Midbrain (tissue), 1 donor: ENCODE measurements at places on chromosomes 13 and 19.

GRCh38 chr13:94269557-94269956 is 209.9 kb downstream of the DCT start:
- no peak for DNase-seq

DNA sequence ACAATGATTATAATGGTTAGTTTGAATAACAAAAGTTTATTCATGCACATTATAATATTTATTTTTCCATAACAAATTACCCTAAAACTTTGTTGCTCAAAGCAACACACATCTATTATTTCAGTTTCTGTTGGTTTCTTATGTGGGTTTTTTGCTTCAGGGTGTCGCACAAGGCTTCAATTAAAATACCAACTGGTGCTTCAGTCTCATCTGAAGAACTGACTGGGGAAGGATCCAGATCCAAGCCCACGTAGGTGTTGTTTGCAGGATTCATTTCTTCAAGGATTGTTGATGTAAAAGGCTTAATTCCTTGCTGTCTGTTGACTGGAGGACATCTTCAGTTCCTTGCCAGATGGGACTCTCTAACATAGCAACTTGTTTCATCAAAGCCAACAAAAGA is 747.2 kb upstream of the PCDH20 start:
- no peak for DNase-seq

DNA sequence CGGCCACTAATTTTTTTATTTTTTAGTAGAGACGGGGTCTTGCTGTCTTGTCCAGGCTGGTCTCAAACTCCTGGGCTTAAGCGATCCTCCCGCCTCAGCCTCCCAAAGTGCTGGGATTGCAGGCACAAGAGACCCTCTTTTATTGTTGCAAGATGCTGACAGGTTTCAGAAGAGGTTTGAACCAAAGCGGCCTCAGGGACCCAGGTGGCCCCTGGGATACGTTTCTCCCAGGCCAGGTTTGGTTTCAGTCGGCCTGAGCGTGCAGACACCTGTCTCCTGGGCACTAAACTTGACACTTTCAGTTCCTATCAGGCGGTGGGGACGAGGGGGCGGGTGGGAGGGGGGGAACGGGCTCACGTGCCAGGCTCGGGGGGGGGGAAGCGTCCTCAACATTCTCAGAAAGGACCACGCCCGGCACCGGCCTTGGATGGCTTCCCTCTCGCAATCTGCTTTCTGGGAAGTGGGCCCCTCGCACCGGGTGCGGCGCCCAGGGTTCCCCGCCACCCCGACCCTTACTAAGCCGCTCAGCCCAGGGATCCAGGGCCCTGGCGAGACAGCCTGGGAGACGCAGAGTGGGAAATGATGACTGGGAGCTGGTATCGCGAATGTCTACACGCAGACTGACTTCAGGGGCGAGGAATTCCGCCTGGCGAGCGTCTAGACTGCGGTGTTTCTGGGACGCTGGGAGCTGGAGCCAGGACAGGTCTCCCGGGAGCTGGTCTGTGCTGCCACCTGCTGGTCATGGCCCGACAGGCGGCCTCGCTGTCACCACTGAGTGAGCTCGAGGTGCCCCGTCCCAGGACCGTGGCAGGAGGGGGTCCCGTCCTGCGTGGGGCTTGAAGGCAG is 91.6 kb downstream of the GNG7 start:
- DNase-seq, result peak; percentile 89

DNA sequence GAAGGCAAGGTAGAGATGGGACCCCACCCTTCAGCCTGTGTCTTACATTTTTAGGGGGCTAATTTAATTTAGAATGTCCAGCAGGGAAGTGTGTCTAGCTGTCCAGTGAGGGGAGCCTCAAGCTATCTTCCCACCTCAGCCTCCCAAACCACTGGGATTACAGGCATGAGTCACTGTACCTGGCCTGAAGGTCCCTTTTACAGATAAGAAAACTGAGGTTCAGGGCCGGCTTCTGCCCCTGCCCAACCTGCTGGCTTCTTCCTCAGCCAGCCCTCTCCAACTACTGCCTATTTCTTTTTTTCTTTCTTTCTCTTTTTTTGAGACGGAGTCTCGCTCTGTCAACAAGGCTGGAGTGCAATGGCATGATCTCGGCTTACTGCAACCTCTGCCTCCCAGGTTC is 19.4 kb upstream of the HOMER3 start:
- DNase-seq, result no peak

DNA sequence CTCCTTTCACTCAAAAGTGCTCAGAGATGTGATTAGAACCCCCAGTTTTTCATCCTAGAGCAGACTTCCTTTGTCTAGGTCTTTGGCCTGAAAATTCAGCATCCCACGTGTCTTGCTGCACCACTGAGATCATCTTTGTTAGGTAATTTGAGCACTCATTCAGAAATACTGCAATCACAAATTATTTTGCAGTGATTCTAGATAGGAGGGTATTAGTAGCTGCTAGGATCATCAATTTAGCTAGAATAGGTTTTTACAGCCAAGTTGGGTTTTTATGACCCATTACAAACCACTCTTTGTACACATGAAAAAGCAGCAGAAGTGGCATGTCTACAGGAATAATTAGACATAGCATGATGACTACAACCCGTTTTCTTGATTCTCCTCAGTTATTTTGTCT is 219.6 kb downstream of the GPC6 start:
- no peak for DNase-seq

- DNase-seq, result no peak
Observed at GRCh38 chr19:51698296-51698695, 5.2 kb downstream of the SPACA6 start.

DNA sequence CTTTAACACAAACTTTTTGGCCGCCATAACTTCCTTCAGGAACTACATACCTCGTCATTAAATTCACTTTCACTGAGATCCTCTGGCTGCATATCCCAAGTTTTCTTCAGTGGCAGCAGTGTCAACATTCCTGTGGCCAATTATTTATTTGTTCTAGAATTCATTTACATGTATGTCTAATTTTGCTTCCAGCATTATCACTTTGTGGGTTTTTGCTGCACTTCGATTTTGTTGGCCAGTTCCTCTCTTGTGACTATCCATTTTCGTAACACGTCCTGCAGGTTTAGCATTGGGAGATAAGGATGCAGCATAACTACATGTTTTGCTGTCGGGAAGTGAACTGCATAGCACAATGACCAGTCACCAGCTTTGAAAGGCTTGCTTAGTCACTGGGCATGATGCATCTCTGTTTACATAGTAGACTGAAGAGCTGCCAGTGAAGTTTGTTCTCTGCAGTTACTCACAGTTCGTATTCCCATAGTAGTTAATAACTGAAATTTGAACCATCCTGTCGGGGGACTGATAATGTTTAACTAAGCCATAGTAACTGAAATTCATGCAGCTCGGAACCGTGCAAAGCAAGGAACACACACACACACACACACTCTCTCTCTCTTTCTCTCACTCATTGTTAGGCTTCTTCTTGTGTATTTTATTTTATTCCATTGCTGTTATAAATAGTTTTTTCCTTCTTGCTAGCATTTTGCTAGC is 28.3 kb downstream of the ZNF507 start:
- peak; percentile 23 for DNase-seq

- no peak for DNase-seq
Observed at GRCh38 chr19:46999878-47000277, 19.8 kb upstream of the NPAS1 start.

- DNase-seq, result no peak
Observed at GRCh38 chr13:92251671-92252210, 853.3 kb downstream of the GPC5 start.

GRCh38 chr19:18014197-18014596 is 6.2 kb downstream of the ARRDC2 start:
- no peak for DNase-seq

GRCh38 chr19:48344892-48345291 is 18.8 kb downstream of the TMEM143 start:
- no peak for DNase-seq

- DNase-seq, result peak; percentile 81
Observed at GRCh38 chr19:10864538-10864899, 6.8 kb upstream of the CARM1 start.

DNA sequence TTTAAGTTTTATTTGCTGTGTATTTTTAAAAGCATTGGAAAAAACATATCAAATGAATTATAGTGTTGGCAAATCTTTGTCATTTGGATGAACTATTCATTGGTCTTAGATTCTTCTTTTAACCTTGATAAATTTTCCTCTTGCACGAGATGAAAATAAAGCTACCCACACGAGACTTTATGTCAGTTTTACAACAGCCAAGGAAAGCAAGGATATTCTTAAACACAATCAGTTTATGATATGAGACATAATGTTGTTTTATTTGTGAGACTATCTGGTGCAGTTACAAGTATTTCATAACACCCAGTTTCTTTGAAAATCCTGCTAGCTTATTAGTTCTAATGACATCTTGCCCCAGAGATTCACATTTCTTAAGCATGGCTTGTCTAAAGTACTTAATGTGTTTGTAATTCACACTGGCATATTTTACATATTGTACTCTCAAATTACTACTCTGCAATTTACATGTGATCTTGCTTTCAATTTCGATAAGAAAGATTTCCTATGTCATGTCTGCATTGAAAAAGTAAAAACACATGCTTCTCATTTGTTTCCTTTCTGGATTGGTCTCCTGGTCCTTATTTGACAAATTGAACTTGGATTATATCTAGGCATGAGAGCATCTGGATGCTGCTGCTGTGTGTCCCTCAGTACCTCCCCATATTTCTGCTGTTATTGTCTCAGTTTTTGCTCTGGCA is 955.5 kb upstream of the PCDH9 start:
- DNase-seq, result no peak

- DNase-seq, result no peak
Observed at GRCh38 chr13:27578121-27579030, 42.0 kb downstream of the LNX2 start.

DNA sequence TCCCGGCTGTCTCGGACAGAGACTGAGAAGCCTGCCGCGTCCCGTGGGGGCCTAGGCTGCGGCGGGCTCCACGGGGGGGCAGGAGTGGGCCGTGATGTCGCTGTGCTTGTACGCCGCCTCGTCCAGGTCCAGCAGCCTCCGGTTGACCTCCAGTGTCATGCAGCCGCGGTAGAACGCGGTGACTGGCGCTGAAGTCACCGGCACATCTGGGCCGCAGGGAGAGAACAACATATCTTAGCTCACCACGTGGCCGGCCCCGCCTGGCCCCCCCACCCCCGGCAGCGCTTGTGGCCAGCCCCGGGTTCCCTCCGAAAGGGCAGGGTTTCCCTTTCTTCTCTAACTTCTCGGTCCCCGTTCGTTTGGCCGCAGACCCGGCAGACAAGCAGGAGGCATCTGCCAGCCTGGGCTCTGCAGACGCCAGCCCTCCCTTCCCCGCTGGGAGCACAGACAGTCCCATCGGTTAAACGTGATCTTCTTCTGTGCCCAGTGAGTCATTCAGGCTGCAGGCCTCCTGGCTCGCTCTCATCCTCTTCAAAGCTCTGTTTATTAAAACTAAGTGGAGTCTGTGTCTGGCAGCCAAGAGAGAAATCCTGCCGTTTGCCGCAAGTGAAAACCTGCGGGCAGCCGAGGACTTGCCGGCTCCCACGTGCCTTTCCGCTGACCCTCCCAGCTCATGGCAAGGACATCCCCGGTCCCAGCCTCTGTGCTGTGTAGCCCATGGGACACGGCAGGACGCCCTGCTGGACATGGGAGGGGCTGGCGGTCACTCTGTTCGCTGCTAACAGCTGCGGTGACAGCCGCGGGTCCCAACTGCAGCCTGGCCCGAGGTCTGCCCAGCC is 42.8 kb downstream of the GAS6 start:
- DNase-seq, result peak; percentile 78

DNA sequence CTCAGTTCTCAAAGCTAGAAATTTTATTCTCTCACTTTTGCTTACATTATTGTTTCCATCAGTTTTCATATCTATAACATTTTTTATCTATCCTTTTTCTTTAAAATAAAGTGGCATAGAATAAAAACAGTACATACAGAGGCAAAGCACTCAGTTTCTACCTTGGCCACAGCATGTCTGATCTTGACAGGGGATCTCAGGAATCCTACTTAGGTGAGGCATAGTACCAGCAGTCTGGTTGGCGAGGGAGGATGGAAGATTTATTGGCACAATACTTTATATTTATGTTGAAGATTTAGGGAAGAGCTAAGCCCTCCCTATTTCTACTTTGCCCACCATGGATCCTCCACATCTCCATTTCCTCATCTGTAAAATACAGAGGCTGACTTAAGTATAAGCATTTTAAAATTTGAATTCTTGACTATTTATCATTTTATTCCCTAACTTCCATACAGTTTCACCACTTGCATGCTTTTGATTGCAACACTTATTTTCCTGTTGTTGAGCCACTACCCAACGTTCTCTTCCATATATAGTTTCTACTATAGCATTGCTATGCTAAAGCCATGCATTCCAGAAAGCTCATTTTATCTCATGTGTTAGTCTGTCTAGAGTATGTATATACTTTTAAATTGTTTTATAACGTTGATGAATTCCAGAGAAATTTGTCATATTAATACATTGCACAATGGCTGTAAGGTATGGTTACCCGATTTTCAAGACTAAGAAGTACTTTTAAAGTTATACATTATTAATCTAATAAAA is 506.7 kb downstream of the KCTD12 start:
- no peak for DNase-seq

- DNase-seq, result no peak
Observed at GRCh38 chr13:109101550-109102144, 472.2 kb downstream of the MYO16 start.

DNA sequence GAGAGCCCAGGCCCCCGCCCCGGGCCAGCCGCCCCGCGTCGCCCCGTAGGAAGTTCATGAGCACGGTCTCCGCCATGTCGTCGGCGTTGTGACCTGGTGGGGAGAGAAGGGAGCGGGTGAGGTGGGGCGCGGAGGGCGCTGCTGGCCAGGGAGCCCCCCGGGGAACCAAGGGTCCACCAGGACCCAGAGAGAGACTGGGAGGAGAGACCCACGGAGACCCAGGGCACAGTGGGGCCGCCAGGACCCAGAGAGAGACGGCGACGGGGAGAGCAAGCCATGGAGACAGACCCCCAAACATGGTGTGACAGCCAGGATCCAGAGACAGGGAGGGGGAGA is 9.2 kb downstream of the CTU1 start:
- DNase-seq, result no peak

DNA sequence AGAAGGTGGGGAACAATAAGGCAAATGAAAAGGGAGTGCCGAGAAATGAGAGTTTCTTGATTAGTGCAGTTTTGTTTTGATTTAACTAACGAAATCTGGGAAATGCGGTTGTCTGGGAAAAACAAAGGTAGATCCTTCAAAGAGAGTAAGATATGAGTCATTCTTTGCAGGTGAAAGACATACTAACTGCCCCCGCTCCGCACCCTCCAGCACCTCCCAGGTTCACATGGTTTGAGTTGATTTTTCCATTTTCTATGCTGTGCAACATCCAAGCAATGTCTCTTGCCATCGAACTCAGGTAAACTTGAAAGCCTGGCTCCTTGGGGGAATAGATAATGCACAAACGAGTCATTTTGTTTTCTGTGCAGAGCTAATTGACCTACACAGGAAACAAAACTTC is 84.1 kb upstream of the KLF12 start:
- no peak for DNase-seq

GRCh38 chr13:42102961-42103865 is 54.8 kb downstream of the DGKH start:
- no peak for DNase-seq
